ENCODE measurements at places on chromosomes 2 and 18.

GRCh38 chr18:55266981-55267380 is 307.7 kb upstream of the CCDC68 start:
- no peak for DNase-seq

DNA sequence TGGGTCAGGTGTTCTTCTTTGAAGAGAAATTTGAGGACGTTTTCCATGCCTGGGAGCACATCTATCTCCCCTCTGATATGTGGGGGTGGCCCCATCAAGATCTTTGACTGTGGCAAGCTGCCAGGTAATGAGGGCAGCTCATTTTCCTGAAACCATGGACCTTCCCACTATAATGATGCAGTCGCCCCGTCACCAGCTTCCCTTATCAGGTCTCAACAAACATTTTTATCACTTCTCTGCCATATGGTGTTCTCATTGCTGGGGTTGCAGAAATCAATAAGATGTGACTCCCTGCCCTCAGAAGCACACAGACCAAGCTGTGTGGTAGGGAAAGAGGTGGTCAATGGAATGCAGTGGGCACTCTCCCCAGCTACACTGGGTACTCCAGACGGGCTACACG is 48.4 kb upstream of the B3GNT7 start:
- no peak for DNase-seq

DNA sequence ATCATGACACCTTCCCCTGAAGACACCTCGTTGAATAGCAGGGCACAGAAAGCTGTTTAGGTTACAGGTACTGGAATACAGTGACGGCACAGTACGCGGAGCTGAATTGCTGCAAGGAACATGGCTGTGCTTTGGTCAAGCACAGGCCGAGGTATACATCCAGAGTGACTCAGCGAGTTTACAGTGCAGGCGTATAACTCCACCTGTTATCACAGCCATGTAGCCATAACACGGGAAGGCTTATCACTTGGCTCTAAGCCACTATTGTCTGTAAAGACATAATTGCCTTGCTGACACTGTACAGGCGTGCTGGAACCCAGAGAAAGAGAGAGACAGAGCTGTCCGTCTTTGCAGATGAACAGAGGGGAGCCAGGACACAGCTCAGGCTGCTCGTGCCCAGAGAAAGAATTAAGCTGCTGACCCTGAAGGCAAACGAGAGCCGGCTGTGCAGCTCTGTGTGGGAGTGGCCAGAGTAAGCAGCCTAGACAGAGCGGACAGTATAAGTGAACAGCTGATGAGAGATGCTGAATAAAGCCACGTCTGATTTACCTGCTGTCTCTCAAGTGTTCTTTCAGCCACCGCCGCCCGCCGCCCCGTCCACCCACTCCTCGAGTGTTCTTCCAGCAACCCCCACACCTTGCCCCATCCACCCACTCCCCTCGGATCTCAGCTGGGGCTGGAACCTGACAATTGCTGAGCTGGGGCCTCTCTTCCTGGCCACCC is 87.3 kb upstream of the PPP1CB start:
- no peak for DNase-seq

DNA sequence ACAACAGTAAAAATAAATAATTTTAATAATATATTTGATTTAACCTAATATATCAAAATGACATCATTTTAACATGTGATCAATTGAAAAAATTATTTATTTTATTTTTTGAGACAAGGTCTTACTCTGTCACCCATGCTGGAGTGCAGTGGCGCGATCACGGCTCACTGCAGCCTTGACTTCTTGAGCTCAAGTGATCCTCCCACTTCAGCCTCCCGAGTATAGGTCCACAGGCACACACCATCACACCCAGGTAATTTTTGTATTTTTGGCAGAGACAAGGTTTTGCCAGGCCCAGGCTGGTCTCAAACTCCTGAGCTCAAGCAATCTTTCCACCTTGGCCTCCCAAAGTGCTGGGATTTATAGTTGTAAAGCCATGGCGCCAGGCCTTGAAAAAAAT is 126.7 kb upstream of the COPS8 start:
- DNase-seq: no peak

GRCh38 chr18:23992089-23992940 is 22.2 kb upstream of the TTC39C start:
- DNase-seq: no peak

DNA sequence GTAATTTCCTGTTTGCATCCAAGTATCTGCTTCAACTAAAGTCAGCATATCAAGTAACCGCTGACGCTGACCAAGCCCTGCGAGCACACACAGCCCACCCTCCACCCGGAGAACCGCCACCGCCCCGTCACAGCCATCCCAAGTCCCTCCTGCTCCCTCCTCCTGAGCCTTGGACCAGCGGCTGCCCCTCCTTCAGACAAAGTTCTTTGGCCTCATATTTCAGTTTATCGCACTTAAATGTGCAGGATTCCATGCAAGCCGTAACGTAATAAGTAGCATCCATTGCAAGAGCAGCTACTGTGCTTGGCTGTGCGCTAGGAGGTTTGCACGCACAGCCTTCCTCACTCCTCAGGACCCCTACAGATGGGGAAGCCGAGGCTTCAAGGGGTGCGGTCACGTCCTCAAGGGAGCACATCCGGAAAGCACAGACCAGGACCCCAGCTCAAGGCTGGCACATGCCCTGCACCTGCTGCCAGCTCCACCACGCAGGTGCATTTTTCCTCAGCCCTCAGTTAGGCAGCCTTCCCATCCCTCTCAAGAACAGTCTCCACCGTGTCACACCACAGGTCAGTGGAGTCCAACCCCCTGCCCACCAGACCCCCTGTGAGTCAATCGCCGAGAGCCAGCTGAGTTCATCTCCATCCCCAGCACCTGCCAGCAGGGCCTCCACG is 17.1 kb downstream of the PXDN start:
- DNase-seq: no peak

DNA sequence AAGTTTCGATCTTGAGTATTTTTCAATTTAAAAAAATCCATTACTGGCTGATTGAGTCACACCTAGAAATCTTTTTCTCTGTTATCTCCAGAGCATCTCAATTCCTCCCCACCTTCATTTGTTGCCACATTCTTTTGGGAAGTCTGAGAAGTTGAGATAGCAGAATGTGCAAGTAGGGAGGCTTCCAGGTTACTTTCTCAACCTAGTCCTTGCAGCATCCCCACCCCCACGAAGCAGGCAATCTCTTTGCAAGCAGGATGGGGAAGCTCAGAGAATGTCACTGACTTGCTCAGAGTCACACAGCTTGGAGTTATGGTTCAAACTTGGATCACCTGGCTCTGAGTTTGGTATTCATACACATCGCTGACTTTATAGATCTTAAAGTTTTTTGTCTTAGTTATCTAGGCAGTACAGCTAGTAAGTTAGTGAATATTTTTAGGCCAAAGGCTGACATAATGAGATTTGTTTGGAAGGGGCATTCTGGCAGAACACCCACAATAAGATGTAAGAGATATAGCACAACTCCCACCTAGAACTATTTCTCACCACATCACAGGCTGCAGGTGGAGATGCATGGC is 25.9 kb upstream of the LCLAT1 start:
- no peak for DNase-seq

DNA sequence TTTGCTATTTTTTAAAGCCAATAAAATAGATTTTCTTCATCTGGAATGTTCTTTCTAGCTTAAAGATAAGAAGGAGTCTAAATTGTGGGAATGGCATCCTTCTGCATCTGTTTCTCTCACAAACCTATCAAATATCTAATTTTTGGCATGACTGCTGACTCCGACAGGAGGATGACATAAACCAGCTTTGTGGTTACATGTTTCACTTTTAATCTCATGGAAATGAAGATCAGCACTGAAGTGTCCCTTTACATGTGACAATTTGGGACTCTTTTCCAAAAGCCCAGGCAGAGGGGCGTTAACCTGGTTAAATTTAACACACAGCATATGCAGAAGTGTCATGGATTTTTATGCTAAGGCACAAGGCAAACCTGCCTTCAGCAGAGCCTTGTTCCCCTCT is 694.7 kb downstream of the ARHGAP15 start:
- no peak for DNase-seq

- DNase-seq: no peak
These were observed 65.0 kb downstream of the SLC4A5 start for GRCh38 chr2:74278176-74278575.

DNA sequence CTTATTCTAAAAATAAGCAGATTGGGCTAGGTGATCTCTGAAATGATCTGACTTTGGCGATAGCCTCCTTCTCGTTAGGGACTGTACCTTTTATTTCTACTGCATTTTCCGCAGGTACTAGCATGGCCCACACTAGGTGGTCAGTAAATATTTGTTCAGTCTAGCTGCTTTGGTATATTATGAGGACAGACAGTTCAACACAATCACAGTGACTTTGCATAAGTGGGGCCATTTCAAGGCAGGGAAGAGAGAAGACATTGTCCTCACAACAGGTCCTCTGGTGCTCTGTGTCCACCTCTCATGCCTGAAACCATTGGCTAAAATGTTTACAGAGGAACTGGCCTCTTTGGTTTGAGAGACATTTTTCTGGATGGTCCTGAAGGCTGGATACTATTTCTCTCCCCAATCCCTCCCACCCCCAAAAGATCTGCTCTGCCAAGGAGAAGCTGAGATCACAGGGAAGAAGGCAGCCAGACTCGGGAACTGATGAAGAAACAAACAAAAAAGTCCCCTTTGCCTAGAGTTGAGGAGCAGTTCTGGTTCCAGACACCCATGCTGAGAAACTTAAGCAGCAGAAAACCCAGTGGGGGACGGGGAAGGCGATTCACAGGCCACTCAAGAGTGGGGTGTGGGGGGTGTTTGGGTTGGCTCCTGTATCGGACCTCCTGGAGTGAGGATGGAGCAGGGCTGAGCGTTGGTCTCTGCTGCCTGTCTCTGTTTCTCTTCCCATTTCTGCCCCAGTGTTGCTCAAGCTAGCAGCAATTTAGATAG is 2.9 kb upstream of the TNP1 start:
- no peak for DNase-seq

- DNase-seq: no peak
These were observed 42.9 kb upstream of the MYO1B start for GRCh38 chr2:191202209-191202721.

- no peak for DNase-seq
These were observed 540.8 kb upstream of the SPHKAP start for GRCh38 chr2:228722311-228722710.

- DNase-seq: no peak
These were observed 155.9 kb downstream of the WDPCP start for GRCh38 chr2:63432373-63432772.

- DNase-seq: no peak
These were observed 201.2 kb downstream of the NOL4 start for GRCh38 chr18:34023471-34023870.

- no peak for DNase-seq
These were observed 56.3 kb upstream of the AFF3 start for GRCh38 chr2:100198461-100199230.

- no peak for DNase-seq
These were observed 270.4 kb downstream of the ARHGAP15 start for GRCh38 chr2:143399631-143400069.

DNA sequence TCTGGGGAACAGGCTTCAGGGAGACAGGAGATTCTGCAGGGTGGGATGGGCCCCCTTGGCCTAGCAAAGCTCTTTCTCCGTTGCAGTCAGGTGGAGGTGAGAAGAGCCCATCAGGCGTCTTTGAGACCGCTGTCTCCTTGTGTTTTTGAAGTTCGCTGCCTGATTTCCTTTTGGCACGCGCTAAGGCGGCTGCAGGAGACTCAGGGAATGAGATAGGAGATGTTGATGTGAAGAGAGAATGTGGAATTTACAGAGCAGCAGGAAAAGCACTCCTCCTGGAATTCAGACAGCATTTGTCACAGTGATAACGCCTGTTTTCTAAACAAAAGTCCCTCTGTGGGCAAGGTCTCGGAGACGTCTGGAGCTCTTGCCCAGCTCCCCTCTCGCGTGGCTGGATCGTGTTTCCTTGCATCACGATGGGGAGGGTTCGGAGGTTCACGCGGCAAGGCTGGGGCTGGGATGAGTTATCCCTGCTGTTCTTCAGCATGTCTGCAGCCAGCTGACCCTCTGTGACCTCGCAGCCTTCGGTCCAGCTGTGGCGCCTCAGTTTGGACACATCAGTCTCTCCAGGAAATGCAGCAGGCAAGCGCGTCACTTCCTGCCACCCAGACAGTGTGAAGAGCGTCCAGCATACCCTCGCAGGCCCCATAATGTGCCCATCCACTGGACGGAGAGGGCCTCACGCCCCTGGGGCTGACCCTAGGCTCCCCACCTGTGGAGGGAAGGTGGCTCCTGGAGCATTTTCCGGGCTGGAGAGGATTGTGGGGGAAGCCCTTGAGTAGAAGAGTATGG is 30.2 kb downstream of the GLI2 start:
- DNase-seq: no peak

GRCh38 chr18:52254367-52254766 is 85.6 kb upstream of the DCC start:
- DNase-seq: no peak

DNA sequence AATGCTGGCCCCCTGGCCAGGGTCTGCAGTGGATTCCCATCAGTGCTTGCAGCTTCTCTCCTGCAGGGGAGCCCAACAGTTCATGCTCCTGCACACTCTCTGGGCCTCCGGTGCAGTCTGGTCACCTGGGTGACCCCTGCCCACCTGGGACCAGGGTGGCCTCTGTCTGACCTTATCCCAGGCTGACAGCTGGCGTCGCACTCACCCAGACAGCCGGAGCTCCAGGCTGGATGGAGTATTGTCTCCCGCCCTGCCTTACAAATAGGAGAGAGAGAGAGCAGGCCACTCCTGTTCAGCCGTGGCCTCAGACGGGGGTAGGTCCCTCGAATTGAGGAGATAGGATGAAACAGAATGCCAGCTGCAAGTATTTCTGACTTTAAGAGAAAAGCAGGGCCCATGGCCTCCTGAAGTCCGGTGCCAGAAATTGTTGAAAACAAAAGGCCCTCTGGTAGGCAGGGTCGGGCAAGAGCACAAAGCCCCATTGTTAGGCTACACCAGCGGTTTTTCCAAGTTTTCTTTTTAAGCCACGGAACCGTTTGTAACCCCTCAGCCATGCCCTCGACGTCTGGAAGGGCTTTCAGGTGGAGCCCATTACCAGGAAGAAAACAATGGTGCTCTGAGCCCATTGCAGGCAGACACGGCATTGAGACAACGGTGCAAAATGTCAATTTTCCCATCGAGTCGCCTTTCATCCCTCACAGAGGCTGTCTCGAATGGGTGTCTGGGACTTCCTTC is 258.4 kb downstream of the BCL11A start:
- DNase-seq: no peak

GRCh38 chr2:101036562-101036961 is 34.5 kb downstream of the RPL31 start:
- DNase-seq: peak; percentile 47

- no peak for DNase-seq
These were observed 12.2 kb downstream of the ZFP36L2 start for GRCh38 chr2:43214253-43214652.

GRCh38 chr2:232338759-232339106 is 39.8 kb upstream of the ALPP start:
- no peak for DNase-seq

- DNase-seq: no peak
These were observed 806.5 kb downstream of the TDRD15 start for GRCh38 chr2:21930226-21930625.

DNA sequence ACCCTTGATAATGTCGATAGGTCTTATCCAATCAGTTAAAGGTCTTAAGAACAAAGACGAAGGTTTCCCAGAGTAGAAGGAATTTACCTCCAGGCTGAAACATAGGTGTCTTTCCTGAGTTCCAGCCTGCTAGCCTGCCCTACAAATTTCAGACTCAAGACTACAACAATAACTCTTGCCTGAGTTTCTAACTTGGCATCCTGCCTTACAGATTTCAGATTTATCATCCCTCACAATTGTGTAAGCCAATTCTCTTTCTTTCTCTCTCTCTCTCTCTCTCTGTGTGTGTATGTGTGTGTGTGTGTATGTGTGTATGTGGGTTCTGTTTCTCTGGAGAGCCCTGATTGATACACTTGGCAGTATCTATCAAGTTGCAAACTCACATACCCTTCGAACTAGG is 37.2 kb upstream of the B4GALT6 start:
- DNase-seq: no peak

- no peak for DNase-seq
These were observed 447.4 kb upstream of the TRIB2 start for GRCh38 chr2:12269041-12269972.

Measured in hematopoietic multipotent progenitor cell (in vitro differentiated cells).